Non-pigmented ciliary epithelial cell (primary cell): ENCODE measurements at places on chromosomes 4 and X.

DNA sequence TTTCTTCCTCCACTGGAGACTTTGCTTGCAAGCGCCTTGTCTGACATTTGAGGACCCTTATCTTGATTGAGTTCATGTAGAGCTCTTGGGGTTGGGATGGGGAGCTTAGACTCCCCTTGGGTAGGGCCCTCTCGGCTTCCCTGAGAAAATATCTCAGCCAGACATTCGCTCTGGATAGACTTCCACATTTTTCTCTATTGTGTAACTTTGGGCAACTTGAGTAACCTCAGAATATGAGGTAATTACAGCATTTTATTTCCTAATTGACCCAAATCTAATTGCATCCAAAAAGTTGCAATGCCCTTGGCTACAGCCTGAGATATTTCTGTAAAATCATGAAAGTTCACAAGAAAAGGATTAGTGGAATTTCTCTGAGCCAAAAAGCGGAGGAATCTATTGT lies 102.8 kb upstream of the MXRA5 start:
- no peak for DNase-seq

GRCh38 chr4:3701271-3701734 lies 64.9 kb upstream of the ADRA2C start:
- no peak for DNase-seq

- no peak for DNase-seq
Observed at GRCh38 chr4:100834616-100835015, 316.8 kb upstream of the EMCN start.

- no peak for DNase-seq
Observed at GRCh38 chr4:76322236-76322635, 15.7 kb downstream of the STBD1 start.

GRCh38 chrX:70332600-70332999 lies 42.7 kb downstream of the KIF4A start:
- DNase-seq = no peak

DNA sequence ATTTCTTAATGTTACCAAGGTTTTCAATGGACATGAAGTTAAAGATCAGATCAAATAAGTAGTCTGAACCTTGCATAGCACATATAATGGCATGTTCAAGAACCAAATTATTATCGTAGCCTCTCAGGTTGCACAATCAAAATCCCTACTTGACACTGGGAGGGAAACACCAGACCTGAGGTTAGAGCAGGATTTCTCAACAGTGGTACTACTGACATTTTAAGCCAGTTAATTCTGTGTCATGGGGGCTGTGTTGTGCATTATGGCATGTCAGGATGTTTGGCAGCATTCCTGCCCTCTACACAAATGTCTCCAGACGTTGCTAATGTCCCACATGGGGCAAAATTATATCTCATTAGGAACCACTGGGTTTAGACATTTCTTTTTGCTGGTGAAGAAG lies 20.8 kb downstream of the RLIM start:
- no peak for DNase-seq

DNA sequence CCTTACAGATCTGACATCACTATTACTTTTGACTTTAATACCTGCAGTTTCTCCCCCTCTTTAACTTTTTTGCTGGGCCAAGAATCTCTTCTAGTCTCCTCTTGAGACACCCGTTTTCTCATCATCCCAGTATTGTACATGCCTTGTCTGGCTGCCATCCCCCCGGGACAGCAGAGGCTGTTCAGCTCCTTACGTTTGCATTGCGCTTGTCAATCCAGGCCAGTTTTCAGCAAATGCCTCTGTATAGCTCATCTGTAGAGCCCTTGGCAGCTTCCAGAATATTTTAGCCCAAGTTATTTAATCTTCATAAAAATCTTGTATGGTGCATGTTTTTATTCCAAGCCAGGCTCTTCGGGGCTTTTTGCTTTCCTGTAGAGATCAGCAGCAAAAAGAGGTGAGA lies 22.3 kb upstream of the HOPX start:
- DNase-seq = no peak

DNA sequence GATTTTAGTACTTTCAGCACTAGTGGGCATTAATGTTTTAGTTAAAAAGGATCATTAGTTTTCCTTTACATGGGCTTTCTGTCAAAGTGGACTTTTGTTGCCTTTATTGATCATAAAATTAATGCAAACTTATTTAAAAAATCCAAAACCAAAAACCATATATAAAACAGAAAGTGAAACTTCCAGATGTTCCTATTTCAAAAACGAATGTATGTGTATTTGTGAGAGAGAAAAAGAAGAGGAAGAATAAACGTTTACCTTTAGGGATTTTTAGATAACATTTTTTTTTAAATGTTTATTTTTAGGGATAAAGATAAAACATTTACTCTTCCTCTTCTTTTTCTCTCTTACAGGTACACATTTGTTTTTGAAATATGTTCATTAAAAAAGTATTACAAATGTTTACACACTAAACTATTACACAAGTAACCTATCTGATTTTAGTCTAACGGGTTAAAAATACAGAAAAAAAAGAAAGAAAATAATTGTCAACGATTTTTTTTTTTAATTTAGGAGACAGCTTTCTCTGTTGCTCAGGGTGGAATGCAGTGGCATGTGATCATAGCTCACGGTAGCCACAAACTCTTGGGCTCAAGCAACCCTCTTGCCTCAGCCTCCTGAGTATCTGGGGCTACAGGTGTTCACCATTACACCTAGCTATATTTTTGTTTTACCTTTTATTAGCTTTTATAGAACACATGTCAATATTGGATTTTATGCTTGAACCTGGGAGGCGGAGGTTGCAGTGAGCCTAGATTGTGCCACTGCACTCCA lies 16.8 kb upstream of the COX18 start:
- no peak for DNase-seq

GRCh38 chrX:107552930-107553329 lies 75.4 kb upstream of the PRPS1 start:
- DNase-seq = no peak

GRCh38 chr4:96676754-96677435 lies 837.0 kb downstream of the PDHA2 start:
- DNase-seq = no peak

DNA sequence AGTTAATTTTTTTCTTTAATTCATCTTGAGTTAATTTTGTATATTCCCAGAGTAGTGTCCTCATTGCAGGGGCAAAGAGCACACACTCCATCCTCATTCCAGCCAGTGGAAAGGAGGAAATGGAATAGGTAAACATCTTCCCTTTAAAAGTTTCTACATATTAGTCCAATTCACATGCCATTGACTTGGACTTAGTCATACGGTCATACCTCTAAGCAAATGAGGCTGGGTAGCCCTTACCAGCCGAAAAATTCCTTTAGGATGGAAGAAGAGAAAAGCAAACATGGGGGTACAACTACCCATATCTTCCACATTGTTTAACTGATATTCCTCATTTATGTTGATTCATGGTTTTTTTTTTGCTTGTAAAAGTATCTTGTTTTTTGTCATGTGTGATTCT lies 37.4 kb upstream of the NDP start:
- DNase-seq = no peak

DNA sequence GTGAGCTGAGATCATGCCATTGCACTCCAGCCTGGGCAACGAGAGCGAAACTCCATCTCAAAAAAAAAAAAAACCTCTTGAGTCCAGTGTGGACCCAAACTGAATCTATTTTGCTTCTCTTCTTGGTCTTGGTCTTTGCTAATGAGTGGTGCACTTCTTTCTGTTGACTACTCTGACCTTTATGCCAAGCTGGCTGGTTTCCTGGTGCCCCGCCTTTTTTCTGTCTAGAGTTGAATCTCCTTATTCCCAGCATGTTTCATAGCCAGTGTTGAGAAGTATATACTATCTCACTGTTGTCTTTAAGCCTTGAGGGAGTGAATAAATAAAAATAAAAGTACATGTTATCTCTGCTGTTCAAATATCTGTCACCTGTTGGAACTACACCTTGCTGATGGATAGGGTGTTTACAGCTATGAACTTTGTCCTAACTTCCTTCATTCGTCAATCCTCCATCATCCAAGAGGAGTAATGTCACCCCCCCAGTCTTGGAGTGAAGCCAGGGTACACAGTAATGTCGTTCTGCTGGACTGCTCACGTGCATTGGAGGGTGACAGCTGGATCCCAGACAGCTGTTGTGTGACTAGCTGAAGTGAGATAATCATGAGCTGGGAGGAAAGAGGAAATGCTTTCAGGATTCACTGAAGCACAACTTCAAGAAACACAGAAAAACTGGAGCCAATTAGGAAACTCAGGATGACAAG lies 99.3 kb upstream of the PRKG2 start:
- peak; percentile 5 for DNase-seq

DNA sequence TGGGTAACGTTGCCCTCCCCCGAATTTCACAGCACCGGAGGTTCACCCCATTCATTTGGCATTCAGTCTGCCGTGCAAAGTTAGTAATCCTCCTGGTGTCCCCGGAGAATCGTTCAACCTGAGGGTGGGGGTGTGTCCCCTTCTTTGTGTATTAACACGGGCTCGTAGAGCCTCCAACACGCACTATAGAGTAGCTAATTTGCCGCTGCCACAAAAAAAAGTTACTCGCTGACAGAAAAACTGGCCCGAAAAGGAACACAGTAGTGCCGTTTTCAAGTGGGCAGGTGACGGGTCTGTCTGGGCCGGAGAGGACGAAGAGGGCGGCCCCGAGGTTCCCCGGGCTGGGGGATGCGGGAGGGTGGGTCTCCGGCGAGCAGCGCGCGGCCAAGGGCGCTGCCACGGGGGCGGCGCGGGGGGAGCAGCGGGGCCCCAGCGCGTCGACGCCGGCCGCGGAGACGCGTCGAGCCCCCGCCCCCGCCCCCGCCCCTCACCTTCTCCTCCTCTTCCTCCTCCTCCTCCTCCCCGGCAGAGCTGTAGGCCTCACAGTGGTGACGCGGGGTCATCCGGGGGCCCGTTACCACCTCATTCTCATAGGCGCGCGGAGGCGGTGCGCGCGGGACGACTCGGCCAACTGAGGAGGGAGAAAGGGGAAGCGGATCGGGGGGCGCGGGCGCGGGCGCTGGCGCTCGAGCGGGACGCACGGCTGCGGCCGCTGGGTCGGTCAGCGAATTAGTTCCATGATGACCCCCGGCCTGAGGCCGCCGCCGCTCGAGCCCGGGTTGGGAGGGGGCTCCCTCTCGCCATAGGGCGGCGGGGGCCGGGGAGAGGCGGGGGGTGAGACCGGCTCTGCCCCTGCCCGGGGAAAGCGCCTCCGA lies 571 bp downstream of the CCNI start:
- no peak for DNase-seq

DNA sequence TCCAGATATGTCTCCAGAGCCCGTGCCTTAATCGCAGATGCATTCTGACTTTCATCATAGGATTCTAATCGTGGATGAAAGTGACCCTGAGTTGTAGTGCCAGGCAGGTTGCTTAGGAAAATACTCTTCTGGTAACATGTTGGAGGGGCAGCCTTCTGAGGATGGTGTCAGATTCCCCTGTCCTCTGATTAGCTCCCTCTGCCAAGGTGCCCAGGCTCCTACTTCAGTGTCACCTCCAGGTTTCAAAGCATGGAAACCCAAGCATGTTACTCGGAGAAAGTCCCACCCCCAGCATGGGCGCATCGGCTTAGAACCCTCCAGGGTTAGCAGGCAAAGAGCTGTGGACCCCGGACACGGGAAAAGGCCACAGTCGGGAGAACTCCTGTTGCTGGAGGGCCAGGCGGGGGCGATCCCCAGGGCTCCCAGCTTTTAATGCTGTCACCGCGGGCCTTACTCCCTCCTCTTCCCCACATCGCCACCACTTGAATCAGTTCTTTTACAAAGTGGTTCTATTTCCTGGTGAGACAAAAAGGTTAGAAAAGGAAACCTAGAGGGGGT lies 44.5 kb downstream of the TRIM2 start:
- no peak for DNase-seq

DNA sequence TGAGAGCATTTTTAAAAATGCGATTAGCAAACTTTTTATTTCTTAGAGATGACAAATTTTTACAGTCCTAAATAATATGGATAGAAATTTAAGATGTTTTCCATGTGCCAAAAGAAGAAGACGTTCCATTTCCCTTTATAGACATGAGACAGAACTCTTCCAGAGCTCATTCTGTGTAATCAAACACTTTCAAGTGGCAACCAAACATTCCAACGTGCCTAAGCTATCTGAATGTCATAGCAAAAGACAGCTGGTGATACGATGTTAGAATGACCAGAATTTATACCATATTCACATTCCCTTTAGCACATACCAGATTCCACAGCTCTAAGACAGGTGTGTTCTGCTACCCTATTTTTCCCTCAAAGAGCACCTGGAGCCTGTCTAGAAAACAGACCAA lies 133.2 kb downstream of the ENOX2 start:
- no peak for DNase-seq

GRCh38 chr4:69994782-69995181 lies 984 bp upstream of the STATH start:
- DNase-seq = no peak
